ENCODE measurements at places on chromosomes 12 and 14. TPM values are rescaled to one million over a fixed set of nuclear protein-coding genes. Genes with fewer than 3 reads are reported as not detected.

DNA sequence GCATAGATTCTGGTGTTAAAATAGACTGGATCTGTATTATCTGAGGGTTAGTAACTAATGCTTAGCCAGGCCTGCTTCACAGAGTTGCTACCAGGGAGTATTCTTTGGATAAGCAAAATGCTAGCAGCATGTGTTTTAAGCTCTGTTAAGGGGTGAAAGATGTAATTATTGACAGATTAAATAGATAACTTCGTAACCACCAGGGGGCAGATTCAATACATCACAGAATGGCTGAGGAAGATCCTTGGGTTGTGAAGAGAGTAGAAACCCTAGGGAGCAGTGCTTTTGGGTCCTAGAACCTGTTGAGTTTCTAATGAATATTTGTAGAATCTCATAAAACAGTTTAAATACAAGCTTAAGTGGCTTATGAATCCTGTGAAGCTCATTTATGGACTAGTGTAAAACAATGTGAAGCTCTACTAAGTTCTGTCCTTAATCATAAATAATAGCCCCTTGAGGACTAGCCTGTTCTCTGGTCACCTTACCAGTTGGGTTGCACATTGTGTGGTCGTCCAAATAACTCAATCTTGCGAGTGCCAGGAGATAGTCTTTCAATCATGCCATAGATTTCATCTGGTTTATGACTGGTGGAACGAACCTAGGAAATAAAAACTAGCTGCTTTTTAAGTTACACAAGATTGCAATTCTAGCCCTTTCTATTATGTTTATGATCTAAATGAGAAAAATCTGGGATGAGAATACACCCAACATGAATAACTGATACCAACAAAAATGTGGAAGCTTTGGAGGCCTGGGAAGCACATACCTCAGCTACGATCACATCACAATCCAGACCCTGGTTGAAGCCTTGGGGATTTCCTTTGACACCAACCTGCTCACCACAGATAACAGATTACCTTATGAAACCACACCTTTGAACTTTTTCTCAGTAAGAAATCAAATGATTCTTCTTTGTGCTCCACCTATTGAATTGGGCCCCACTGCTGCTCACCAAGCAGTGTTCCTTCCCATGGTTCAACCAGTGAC lies 12.3 kb downstream of the METTL3 start:
- no peak overlapping the region for H3K4me3 ChIP-seq
- DNase-seq: no peak

Gene COL2A1
- total RNA-seq: not detected

GRCh38 chr14:96053600-96054381 lies 14.6 kb downstream of the C14orf132 start:
- no peaks in the 10 kb centered on the region for H3K27me3 ChIP-seq
- peaks cover 7% of the 10 kb centered on the region for H3K36me3 ChIP-seq
- no peak for DNase-seq
- peaks cover 4% of the 10 kb centered on the region for H3K4me1 ChIP-seq
- H3K4me3 ChIP-seq: no peak overlapping the region
- no peak overlapping the region for H3K27ac ChIP-seq

DNA sequence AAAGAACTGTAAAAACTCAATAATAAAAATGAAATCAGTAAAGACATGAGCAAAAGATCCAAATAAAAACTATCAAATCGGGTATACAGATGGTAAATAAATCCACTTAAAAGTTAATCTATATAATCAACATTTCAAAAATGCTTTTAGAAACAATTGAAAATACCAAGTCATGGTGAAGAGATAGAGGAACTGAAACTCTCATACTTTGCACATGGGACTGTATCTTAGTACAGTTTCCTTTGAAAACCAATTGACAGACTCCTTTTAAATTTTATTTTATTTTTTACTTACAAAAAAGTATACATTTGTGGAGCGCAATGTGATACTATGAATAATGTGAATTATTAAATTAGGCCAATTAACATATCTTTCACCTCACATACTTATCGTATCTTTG lies 98.6 kb upstream of the FAR2 start:
- no peak overlapping the region for H3K27ac ChIP-seq
- H3K4me1 ChIP-seq: no peaks in the 10 kb centered on the region
- H3K27me3 ChIP-seq: no peaks in the 10 kb centered on the region

DNA sequence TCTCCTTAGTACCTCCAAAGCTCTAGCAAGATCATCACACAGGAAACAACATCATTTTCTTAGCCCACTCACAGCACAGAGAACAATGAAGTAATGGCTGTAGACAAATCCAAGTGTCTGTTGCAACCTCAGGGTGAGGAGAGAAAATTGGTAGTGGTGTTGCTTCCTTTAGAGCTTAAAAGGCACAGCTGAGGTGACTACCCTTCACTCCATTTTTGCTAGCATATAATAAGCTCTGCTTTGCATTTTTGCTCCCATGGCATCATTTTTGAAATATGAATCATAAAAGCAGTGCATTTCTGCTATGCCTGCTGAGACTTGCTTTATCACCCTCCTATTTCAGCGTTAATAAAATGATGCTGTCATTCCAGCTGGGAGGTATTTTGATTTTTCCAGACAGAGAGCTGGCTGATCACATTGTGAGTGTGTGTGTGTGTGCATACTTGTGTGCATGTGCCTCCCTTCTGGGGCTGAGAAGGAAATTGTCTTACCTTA lies 18.5 kb upstream of the PCNX1 start:
- peaks cover 23% of the 10 kb centered on the region for H3K4me1 ChIP-seq
- H3K27ac ChIP-seq: no peak overlapping the region
- H3K27me3 ChIP-seq: no peaks in the 10 kb centered on the region
- H3K4me3 ChIP-seq: no peak overlapping the region
- no peak for DNase-seq

DNA sequence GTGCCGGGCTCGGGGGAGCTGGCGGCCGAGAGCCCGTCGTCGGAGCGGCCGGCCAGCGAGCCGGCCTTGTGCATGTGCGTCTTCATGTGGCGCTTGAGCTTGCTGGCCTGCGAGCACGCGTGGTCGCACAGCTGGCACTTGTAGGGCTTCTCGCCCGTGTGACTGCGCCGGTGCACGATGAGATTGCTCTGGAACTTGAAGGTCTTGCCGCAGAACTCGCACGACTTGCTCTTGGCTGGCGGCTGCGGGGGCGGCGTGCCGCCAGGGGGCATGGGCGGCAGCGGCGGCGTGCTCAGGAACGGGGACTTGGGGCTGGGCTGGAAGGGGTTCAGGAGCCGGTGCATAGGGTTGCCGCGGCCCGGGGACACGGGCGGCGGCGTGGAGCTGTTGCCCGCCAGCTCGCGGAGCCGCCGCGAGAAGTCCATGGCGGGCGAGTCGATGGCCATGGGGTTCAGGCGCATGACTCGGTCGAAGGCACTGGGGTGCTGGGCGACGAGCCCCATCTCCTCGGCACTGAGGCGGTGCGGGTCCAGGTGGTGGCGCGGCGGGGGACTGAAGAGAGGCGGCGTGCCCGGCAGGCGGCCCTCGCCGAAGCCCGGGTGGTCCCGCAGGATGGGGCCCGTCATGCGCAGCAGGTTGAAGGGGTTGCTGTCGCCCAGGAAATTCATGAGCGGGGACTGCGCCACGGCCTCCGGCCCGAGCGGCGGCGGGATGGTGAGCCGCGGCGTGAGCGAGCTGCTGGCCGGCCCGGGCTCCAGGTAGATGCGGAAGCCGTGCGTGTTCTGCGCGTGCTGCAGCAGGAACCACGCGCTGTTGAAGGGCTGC lies 96.5 kb downstream of the BCL11B start:
- H3K4me1 ChIP-seq: peaks cover 7% of the 10 kb centered on the region
- H3K36me3 ChIP-seq: no peaks in the 10 kb centered on the region
- H3K27me3 ChIP-seq: no peaks in the 10 kb centered on the region

DNA sequence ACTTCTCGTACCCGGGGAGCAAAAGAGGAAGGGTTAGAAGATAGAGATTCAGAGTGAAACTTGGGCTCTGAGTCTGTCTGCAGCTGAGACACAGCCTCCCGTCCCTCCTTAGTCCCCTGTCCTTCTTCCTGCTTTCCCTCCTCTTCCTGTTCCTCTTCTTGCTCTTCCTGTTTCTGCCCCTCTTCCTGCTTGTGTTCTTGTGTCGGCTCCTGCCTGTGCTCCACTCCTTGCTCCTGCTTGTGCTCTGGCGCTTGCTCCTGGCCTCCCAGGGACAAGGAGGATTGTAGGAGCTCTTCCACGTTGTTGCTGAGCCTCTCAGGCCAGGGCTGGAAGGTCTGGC lies 3.0 kb downstream of the ACRBP start:
- peaks cover 18% of the 10 kb centered on the region for H3K4me1 ChIP-seq
- H3K4me3 ChIP-seq: no peak overlapping the region
- no peaks in the 10 kb centered on the region for H3K27me3 ChIP-seq
- H3K27ac ChIP-seq: peak overlapping the region; percentile 65
- no peak for DNase-seq
